ENCODE measurements at places on chromosomes 7 and 10.

- DNase-seq = no peak
Observed at GRCh38 chr7:98323597-98324322, 42.3 kb downstream of the BRI3 start.

GRCh38 chr7:125033506-125033905 is 103.9 kb upstream of the POT1 start:
- DNase-seq = no peak

DNA sequence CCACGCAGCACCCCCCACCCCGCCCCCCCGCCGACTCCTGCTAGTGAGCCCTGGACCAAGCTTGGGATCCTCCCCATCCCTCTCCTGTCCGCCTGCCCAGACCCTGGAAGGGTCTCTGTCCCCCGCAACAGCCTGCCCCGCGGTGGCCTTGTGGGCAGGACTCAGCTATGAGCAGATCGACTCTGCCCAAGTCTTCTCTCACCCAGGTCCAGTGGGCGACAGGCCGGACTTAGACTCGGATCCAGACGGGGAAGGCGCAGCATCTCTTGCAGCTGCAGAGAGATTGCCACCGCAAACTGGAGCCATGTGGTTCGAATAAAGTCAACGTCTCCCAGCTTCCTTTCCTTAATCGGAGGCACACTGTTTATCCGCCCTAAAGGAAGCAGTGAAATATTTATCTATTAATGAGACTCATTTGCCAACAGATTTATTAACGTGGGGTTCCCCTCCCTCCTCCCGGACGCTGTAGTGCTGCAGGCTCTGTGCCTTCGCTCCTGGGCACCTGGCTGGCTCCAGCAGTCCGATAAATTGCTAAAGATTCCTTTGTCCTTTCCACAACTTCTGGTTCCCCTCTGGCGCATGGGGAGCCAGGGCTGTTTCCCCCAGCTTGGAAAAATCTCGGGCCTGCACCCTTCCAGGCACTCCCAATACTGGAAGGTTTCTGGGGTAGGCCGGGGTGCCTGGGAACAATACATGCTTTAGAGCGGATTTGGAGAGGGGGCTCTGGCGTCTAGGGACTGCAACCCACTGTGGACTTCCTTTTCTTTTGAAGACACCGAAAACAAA is 634 bp upstream of the HOXA7 start:
- DNase-seq = no peak

GRCh38 chr10:124523901-124524300 is 62.3 kb downstream of the LHPP start:
- no peak for DNase-seq

DNA sequence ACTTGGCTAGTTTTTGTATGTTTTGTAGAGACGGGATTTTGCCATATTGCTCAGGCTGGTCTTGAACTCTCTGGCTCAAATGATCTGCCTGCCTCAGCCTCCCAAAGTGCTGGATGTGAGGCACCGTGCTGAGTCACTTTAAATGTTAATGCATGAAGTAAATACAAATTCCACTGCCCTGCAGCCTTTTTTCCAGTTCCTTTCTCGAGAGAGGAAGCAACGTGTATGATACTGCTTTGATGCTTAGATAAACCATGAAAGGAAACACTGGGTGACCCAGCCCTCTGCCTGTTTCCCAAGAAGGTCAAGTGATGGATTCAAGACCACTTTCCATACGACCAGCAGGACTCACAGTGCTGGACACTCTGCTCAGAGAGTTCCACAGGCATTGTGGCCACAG is 11.3 kb upstream of the MRPS24 start:
- no peak for DNase-seq

GRCh38 chr10:33632432-33632831 is 298.0 kb upstream of the NRP1 start:
- no peak for DNase-seq

- DNase-seq = no peak
Observed at GRCh38 chr10:123009105-123009820, 457 bp downstream of the ACADSB start.

- DNase-seq = no peak
Observed at GRCh38 chr7:42886129-42886528, 25.7 kb downstream of the C7orf25 start.

- DNase-seq = no peak
Observed at GRCh38 chr7:43619213-43620012, 36.5 kb downstream of the STK17A start.

DNA sequence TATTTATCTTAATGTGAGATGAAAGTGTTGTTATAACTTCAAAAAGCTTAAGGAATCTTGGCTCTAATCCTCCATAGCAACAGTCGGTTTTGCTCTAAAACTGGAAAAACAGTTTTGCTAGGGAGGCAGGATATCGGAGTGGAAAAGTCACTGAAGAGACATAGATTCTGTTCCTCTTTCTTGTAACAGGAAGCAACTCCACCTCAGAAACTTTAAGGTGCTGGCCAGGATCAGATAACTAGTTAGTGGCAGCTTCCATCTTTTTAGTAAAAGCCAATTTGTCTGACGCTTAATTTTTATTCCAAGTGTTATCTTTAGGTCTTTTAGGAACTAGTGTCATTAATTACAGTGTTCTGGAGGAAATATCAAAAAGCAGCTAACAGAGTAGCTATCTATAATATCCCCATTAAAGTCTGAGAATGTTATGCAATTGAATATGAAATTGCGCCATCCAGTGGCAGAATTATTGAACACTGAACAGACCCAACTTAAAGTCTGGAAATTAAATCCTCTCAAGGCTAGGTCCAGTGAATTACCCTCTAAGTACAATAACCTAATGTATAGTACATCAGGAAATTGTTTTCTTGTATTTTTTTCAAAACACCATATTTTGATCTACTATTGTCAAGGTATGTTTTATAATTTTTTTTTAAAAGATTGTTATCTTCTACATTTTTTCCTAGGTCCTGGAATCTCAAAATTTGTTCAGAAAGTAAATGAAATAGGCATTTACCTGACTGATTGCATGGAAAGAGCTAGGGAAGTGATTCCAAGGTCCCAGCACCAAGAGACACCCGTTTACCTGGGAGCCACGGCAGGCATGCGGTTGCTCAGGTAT is 65.9 kb upstream of the CC2D2B start:
- DNase-seq = peak; percentile 72

DNA sequence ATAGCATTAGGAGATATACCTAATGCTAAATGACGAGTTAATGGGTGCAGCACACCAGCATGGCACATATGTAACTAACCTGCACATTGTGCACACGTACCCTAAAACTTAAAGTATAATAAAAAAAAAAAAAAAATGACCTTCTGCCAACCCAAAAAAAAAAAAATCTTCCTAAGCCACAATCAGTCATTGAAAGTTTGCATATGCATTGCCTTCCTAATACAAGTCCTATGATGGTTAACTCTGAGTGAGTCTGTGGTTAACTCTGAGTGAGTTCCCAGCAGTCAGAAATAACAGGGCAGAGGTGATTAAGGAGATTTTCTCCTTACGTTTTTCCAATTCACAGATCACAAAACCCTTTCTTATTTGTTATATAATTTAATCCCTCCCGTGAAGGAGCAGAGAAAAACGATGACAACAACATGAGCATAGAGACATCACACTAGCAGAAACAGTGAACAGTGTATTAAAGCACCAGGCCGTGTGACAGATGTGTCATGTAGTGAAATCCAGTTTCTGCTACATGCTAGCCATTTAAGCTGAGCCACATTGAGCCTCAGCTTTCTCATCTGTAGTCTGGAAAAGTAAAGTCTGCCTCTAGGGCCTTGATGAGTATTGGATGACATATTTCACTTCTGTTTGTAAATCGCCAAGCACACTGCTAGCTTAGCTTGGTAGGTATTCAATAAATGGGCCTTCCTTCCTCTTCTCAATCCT is 7.4 kb upstream of the RNF148 start:
- DNase-seq = no peak

- DNase-seq = no peak
Observed at GRCh38 chr10:3886641-3887251, 101.7 kb upstream of the KLF6 start.

- no peak for DNase-seq
Observed at GRCh38 chr10:129775681-129776080, 188.4 kb downstream of the EBF3 start.

DNA sequence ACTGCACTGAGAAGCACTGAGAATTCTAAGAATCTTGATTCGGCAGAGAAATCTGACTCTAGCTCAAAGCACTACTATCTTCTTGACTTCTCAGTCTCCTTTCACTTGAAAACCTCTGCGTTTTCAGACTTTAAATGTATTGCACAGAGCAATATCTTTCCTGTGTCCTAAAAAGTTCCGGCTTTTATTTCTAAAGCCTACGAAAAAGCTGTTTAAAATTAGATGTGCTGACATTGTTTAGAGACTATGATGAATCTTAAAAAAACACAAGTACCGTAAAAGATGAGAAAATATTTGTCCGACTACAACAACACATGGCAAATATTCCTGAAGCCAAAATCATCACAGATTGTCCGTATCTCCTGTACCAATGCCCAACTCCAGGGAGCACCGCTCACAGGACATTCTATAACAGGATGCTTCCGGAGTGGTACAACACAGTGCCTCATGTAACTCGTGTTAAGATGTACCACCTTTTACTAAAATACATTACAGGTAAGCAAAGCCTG is 136.9 kb downstream of the CUBN start:
- no peak for DNase-seq

DNA sequence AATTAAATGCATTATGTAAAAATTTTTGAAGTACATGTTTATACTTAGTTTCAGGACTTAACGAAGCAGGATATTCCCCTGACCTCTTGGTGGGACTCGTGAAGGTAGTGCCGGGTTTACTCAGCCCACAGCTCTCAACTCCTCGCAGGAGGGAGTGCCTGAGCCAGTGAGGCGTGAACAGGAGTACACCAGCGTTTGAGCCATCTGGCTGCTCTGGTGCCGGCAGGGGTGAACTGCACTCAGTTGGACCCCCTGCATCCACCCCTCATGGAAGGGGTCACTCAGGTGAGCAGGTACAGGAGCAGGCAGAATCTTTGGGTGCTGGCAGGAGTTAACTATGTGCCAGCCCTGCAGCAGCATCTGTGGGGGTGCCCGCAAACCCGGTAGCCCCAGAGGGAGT is 625.1 kb upstream of the PCDH15 start:
- no peak for DNase-seq

DNA sequence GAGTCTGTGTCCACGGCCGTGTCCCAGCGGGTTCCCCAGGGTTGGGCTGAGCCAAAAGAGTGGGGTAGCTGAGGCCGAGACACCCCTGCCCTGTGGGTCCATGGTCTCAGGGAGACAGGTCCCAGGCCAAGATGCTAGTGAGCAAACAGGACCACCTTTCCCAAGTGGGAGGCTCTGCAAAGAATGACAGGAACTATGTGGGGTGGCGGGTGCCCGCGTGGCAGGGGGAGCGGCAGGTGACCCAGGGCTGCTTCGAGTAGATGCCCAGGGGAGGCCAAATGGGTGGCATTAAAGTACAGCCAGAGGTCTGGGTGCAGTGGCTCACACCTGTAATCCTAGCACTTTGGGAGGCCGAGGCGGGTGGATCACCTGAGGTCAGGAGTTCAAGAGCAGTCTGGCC is 18.2 kb downstream of the TTYH3 start:
- DNase-seq = no peak

DNA sequence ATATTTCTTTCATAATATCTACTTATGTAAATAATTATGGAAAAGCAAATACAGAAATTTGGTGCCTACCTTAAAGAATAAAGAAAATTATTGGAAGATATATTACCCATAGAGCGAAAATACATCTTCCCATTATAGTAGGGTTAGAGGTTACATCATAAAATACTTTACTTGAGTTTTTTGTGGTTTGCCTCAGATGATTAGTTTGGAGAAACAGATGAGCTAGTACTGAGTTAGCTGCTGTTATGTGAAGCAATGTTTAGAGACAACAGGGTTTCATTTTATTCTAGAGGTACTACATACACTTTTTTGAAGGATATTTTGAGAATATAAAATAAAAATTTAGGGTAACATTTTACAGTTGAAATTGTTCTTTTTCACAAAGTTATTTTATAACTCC is 2.9 kb upstream of the MLLT10 start:
- no peak for DNase-seq

- no peak for DNase-seq
Observed at GRCh38 chr10:3987143-3987974, 202.3 kb upstream of the KLF6 start.

DNA sequence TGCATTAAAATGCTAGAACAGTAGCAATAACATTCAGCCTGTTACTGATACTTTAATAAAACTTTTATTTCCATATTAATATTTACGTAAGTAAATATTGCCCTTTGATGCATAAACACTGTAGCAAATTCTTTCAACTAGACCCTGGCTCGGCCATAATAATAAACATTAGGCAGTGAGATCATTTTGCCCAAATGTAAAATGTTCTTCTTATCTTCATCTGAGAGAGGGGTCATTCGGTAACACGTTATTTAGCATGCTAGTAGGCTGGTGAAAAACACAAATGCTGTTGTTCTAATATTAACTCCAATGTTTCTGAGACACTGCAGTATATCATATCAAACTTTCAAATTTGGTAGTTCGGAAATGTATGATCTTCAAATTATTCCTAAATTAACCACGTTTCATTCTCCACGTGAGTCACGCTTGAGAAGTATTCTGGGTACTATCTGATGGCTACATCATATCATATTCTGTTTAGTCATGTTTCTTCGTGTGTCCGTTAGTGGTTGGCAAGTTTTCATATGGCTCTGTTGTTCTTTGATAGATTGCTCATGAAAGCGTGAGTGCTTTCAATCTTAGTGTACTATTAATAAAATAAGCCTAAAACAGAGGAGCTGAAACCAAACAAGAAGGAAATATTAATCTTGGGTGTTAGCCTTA is 145.8 kb downstream of the NSUN6 start:
- DNase-seq = no peak

DNA sequence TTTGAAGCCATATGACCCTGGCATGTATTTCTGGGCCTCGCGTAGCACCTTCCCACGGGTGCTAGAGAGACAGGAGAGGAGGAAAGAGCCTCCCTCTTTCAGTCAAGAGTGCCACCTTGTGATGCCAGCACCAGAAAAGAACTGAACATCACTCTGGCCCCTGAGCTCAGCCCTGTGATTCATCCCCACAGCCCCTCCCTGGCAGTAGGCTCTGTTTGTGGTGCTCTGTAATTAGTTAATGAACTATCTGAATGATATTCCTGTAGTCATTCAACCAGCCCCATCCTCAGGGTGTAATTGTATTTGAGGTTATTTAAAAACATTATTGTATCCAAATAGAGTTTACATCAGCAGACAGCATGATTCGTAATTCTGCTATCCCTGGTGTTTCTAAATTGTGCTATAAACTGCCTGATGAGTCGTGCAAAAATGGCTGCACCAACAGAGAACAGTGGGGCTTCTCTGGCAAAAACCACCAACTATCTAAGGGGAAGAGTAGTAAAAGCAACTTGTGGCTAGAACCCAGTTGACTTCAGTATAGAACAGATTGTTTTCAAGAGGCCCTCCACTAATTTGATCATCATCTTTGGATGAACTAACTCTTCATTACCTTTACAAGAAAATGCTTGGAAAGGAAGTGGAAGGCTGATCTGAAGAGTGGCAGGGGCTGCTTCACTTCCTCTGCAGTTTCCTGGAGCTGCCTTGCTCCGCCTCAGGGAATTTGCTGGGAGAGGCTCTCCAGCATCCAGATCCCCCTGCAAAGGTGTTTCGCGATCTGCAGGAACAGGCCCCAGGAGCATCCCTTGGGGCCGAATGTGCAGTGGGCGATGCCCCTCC is 23.7 kb upstream of the TIAL1 start:
- DNase-seq = no peak
